ENCODE measurements at places on chromosomes 11 and 22.

DNA sequence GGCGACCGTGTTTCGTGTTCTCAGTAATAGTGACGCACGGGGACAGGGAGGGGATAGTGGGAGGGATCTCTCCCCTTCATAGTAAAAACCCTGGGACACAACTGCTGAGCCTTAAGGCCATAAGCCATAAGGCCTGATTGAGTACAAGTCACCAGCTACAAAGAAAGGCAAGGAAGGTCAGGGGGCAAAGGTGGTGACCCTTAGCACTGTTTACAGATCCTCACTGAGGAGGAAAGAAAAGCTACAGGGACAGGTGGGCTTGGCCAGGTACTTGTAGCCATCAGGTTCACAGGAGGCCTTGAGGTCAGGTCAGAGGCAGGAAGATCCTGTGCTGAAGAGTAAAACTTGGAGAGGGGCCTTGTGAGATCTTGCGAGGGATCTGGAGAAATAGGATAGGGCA is 15.1 kb upstream of the AMPD3 start:
- no peak for DNase-seq

GRCh38 chr11:119739021-119739703 is 10.2 kb upstream of the NECTIN1 start:
- no peak for DNase-seq

DNA sequence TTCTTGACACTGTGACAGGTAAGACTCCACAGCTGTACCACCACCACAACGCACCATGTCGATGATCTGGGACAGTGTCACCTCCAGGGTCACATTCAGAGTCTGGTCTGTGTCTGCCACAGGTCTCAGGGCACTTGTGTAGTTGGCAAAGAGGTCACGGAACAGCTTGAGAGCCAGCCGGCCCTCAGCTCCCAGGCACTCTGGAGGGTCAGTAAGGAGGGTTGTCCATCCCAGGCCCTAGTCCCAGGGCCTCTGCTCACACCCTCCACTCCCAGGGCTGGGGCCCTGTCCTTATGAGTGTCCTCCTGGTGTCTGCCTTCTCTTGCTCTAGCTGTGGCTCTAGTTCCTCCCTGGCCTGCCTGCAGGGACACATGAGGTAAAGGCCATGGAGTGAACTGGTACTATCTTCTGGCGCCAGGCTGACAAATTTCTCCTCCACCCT is 1.4 kb downstream of the CHRNA10 start:
- DNase-seq = no peak

- no peak for DNase-seq
Measured at GRCh38 chr11:76251576-76251975, 45.3 kb upstream of the WNT11 start.

- no peak for DNase-seq
Measured at GRCh38 chr11:23778971-23779370, 717.9 kb upstream of the LUZP2 start.

DNA sequence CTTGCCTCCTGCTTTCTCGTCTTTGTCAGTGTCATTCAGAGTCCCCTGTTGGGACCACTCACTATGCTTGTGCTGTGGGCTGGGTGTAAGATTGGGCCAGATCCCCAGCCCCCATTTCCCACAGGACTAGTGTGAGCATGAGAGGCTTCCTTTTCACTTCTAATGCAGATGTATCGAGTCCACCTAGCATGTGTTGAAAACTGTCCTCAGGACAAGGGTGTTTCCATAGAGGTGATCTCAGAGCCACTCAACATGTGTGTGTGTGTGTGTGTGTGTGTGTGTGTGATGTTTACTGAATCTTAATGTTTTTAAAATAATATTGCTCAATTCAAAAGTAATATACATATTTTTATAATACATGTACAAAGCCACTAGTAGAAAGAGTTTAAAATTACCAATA is 11.4 kb upstream of the CD44 start:
- no peak for DNase-seq

Measured in CD8-positive, alpha-beta T cell (primary cell).